ENCODE measurements at places on chromosomes 2 and 18.

DNA sequence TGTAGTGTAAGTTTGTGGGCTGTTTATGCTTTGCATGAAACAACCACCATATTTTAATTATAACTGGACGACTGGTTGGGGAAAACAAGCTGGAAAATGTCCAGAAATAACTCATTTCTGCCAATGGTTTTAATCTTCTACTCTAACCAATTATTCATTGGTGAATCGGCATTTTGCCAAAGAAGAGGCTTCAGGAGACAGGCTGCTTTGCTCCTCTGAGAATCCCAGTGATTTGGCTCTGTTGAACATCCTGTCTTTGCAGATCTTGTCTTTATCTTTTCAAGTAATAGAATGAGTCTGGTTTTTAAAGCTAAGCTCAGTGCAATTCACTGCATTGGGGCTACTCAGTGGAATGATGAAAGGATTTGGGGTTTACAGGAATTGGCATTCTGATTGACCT lies 109.6 kb downstream of the APOB start:
- DNase-seq, result no peak

GRCh38 chr2:22326250-22326649 lies 1058.7 kb upstream of the KLHL29 start:
- DNase-seq, result no peak

GRCh38 chr2:62569907-62570841 lies 64.2 kb upstream of the TMEM17 start:
- DNase-seq, result no peak

DNA sequence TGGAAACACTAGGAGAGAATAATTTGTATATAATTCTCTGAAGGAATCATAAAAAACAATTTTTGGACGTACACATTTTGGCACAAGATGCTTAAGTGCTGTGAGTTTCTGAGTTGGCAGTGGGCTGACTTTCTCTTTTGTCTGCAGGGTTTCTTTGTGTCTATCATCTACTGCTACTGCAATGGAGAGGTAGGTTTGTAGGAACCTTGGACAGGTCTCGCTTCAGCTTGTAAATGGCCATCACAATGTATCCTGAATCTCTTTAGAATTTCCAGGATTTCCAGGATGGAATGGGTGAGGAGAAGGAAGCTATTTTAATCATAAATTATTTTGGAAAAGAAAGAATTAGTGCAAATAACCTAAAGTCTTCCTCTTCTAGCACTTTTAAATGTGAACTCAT lies 83.9 kb downstream of the PTH2R start:
- DNase-seq, result no peak

DNA sequence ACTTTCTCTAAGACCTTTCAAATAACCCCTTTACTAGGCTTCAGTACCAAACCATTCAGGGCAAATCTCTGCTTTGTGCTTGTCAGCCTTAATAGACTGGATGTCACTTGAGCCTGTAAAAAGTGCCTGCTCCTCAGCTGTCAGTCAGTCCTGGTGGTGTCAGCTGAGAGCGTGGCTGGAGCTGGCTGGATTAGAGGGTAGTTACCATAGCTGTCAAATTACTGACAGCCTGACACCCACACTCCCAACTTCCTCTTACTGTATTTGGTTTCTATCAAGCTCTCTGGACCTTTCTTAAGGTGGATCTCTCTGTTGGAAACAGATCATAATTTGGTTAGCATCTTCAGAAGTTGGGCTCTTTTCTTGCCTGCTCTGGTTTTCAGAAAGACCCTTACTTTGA lies 371.4 kb upstream of the ATP5MC3 start:
- DNase-seq, result no peak

- DNase-seq, result no peak
These were observed 1.1 kb downstream of the STRN start for GRCh38 chr2:36965206-36965605.

- no peak for DNase-seq
These were observed 56.6 kb downstream of the CTDP1 start for GRCh38 chr18:79736230-79736629.

- DNase-seq, result no peak
These were observed 60.2 kb upstream of the CAVIN2 start for GRCh38 chr2:191907091-191907490.

DNA sequence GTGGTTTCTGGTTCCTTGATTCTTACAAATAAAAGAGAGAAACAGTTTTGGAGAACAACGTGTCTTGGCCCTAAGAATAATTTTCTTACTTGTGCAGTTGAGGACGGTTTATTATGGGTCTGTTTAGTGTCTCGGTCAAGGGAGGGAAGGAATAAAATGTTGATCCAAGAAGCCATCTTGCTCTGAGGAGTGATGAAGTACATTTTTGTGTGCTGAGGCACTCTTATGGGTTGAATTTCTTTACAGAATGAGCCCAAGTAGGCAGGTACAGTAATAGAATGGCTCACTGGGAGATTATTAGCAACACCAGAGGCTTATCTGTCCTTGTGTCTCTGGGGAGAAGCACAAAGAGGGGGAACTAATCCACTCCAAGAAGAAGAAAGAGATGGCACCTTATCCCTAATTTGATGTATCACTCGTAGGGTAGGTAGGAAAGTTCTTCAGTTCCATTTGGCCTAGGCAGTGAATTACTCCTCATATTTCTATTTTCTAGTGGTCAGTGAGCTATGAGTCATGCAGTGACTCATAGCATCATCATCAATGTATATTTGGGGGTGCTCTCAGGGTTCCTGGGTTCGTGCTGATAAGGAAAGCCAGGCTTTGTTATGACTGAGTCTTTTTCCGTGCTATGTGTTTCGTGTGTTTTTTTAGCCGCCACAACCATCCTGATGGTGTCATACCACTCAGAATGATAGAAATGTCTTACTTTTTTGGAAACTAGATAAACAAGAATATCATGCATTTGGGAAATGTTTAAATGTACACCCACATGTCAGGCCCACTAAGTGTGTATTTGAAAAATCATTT lies 250.1 kb upstream of the CTAGE1 start:
- DNase-seq, result peak; percentile 45

GRCh38 chr2:216056739-216057138 lies 24.9 kb downstream of the PECR start:
- DNase-seq, result no peak

DNA sequence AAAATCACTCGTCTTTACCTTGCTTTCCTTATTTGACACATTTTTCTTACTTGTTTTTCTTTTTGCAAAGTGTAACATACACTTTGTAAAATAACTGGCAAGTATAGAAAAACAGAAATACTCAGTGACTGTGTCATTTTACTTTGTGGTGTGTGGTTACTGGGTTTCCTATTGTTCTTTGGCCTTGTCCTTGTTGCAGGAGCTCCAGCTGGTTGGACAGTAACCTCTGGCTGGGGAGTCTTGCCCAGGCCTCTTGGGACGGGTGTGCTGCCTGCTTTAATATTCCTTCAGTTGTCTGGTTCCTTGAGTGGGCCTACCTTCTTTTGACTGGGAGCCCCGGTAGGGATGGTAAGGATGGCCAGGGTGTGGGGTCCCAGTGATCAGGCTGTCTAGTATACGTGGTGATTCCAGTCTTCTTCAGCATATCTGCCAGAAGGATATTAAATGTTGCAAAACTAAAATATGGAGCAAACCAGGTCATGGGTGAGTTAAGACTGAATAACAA lies 53.8 kb downstream of the RNF144A start:
- DNase-seq, result no peak

DNA sequence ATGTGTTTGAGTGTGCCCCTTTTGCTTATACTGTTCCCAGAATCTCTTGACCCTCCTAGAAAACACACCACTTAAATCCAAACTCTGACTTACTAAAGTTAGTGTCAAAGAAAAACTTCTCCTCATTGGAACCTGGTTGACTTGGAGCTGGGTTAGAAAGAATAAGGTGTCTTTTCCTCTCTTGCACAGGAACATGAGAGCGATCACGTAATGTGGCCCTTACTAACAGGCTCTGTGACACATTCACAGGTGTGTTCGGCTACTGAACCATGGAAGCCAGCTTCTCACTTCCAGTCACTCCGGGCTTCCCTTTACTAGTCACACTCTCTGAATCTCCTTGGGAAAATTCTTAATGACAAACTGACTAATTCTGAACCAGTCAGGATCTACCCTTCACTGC lies 5.4 kb upstream of the POU3F3 start:
- DNase-seq, result no peak

GRCh38 chr2:134466141-134466540 lies 212.3 kb downstream of the MGAT5 start:
- no peak for DNase-seq

- DNase-seq, result no peak
These were observed 20.8 kb upstream of the CIDEA start for GRCh38 chr18:12233378-12233777.

Data from BJ (cell line).